ENCODE measurements at places on chromosomes 1 and 21. TPM values are rescaled to one million over a fixed set of nuclear protein-coding genes. Genes with fewer than 3 reads are reported as not detected.

DNA sequence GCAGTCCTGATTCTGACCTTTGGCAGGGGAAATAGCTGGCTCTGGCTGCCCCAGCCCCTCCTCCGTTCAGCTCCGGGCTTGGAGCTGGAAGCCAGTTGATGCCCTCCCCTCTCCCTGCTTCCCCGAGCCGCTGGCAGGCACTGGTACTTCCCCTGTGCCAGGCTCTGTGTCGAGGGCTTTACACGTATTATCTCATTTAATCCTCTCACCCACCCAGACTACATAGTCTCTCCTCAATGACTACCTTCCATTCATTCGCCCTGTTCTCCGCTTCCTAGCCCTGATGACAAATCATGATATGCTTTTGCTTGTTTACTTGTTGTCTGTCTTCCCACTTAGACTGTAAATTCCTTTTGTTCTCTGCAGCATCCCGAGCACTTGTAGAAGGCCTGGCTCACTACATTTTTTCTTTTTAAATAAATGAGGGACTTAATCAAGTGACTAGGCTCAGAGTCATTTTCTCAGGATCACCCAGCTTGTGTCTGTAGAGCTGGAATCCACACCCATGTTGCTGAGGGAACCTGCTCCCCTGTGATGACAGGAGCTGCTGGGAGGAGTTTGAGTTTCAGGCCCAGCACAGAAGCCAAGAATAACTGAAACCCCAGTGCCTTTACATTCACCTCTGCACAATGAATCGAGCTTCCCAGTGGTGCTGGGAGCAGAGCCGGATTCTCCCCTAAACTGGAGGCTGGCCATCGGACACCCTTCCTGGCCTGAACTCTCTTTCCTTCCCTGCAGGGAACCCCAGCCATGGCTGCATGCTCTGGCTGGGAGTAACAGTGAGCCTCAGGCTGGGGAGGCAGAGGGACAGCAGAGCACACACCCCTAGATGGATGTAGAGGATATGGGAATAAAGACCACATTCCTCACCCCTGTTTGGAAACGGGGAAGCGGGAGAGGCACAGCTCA, 58.3 kb downstream of the UBIAD1 start:
- H3K27me3 ChIP-seq: no peaks in the 10 kb centered on the region
- no peak overlapping the region for H3K4me3 ChIP-seq
- no peak for DNase-seq
- H3K36me3 ChIP-seq: no peaks in the 10 kb centered on the region
- H3K27ac ChIP-seq: no peak overlapping the region

- H3K27ac ChIP-seq: peak overlapping the region; percentile 80
- peaks cover 35% of the 10 kb centered on the region for H3K4me1 ChIP-seq
- no peaks in the 10 kb centered on the region for H3K36me3 ChIP-seq
- H3K27me3 ChIP-seq: no peaks in the 10 kb centered on the region
- no peak overlapping the region for H3K4me3 ChIP-seq
These were observed 100.0 kb upstream of the HNRNPU start for GRCh38 chr1:244964112-244964971.

DNA sequence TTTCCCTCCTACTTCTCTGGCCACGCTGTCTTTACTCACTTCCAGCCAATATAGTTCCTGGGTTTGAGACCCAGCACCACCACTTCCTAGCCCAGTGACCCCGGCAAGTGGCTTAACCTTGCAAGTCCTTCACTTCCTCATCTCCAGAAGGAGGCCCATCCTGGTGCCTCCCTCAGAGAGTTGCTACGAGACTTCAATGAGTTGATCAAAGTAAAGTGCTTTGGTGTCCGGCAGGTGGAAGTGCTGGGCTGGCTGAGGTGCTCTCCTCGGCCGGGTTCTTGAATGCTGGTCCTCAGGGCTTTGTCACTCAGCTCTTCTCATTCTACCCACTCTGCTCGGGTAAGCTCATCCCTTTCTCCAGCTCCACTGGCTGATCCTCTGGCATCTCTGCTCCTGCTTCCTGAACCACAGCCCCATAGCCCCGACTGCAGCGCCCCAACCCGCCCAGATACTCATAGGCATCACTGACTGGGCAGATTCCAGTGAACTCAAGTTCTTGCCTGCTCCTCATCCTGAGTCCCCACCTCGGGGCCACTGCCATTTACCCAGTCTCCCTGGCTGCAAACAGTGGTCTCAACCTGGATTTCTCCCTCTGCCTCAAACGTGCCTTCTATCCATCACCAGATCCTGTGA, 75.8 kb upstream of the WNT4 start:
- no peaks in the 10 kb centered on the region for H3K27me3 ChIP-seq
- H3K4me3 ChIP-seq: no peak overlapping the region

- H3K27ac ChIP-seq: no peak overlapping the region
- DNase-seq: no peak
- H3K4me3 ChIP-seq: no peak overlapping the region
- no peaks in the 10 kb centered on the region for H3K27me3 ChIP-seq
- peaks cover 18% of the 10 kb centered on the region for H3K4me1 ChIP-seq
- no peaks in the 10 kb centered on the region for H3K36me3 ChIP-seq
These were observed 64.9 kb downstream of the LMO4 start for GRCh38 chr1:87393445-87394085.

DNA sequence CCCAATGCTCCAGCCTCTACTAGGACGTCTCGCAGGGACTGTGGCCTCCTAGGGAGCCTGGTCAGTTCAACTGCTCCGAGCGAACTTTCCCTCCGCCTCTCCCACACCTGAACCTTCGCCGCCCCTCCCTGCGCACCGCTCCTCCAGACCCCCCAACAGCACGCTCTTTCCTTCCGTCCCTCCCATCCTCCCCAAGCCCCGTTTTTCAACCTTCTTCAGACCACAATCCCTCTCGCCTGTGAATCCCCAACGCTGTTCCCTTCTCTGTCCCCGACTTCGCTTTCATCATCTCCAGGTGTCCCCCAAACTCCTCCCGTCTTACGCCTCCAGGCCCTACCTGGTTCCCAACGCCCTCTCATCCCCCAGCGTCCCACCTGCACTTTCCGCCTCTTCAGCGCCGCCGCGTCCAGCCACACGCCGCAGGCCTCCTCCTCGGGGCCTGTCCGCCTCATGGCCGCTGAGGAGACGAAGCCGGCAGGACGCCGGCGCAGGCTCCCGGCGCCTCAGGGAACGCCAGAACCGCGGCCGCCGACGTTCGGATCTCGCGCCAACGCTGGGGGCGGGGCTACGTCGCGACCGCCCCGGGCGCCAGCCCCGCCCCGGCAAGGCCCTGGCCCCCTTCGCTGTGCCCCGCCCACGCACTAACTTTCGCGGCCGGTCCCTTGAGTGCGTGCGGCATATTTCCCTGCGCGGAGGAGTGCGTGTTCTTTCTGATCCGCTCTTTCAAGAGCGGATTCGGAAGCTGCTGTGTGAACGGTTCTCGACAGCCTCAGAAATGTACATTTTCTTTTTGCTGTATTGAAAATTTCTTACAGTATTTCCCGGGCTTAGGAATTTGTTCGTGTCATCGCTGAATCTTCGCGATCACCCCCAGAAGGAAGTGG, at the start of gene AUNIP:
Gene AUNIP, minus strand, starts transcription at position 552 of the 884 bp plus-strand sequence. Its CDS starts 100 bp downstream, at position 452.
- peaks cover 17% of the 10 kb centered on the region for H3K4me1 ChIP-seq
- peak within 1 kb of the TSS; percentile 51 for H3K27ac ChIP-seq
- no peaks in the 10 kb centered on the region for H3K36me3 ChIP-seq
- no peak for DNase-seq
- H3K4me3 ChIP-seq: peak within 1 kb of the TSS; percentile 50

GRCh38 chr1:101071470-101071891, 45.9 kb upstream of the DPH5 start:
- H3K27me3 ChIP-seq: no peaks in the 10 kb centered on the region
- H3K36me3 ChIP-seq: no peaks in the 10 kb centered on the region
- DNase-seq: no peak

GRCh38 chr1:162011337-162012012, 12.2 kb downstream of the OLFML2B start:
- peaks cover 9% of the 10 kb centered on the region for H3K4me1 ChIP-seq
- no peaks in the 10 kb centered on the region for H3K27me3 ChIP-seq

Gene PHLDA3
- 80.5 TPM for total RNA-seq
